NCI-H82 (cell line): ENCODE measurements at places on chromosomes 7 and 10.
A peak's percentile ranks its signal among the peaks of the same experiment; 100 is the strongest.

DNA sequence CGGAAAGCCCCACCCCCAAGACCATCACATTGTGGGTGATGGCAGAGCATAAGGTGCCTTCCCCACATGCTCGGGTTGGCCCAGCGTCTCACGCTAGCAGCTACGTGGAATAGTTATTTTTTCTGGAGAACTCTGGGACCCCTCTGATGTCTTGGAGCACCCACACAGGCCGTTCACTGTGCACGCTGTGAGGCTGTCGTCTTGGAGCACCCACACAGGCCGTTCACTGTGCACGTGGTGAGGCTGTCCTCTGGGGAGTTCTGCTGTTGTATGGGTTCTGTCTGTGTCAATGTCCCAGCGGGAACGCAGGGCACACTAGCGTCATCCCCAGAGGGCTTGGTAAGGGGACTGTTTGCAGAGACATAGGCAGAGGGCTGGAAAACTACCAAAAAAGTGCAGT, 38.8 kb upstream of the FAM20C start:
- DNase-seq: no peak

DNA sequence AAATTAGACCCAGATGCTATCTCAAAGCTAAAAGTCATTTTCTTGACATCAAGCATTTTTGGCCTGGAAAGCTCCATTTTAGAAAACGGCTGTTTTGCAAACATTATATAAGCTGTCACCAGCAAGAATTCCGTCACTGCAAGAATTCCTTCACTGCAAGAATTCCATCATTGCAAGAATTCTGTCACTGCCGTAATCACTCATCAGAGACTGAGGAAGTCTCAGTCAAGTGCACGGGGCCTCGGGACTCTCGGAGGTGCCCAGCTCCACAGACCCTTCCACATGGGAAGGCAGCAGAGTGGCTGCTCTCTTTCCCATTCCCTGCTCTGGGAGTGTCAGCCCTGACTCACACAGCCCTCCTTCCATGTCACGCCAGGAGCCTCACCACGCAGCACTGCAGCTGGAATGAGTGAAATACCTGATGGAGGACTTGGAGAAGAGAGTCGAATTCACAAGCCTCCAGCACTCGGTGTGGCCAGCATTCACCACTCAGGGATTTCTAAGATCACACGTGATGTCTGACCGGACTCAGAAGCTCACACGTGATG, 168.3 kb downstream of the PTPRN2 start:
- no peak for DNase-seq

GRCh38 chr10:6637053-6637452, 57.0 kb upstream of the PRKCQ start:
- no peak for DNase-seq

GRCh38 chr10:15267496-15267895, 99.0 kb upstream of the NMT2 start:
- no peak for DNase-seq

DNA sequence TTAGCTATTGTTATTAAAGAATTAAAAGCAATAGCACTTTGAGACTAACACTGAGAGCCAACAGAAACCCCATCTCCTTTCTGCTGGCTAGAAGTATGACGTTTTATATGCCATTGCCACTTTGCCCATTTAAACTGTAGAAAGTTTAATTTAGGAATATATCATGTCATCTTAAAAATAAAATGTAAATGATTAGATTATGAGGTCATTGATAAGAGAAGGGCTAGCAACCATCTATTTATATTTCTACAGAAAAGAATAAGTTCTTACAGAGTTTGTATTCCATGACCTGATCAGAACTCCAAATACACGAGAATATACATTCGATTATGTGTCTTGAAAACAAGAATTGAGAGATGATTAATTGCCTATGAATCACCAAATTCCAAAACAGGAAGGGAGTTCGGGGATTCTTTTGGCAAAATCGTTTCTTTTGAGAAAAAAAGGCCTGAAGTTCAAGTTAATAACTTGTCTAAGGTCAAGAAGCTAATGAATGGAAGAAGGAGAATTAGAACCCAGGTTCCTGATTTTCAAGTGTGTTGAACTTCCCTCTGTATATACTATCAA, 227.0 kb downstream of the TRIL start:
- no peak for DNase-seq

GRCh38 chr10:486666-487322, 202.7 kb downstream of the DIP2C start:
- DNase-seq: no peak

- DNase-seq: no peak
Measured at GRCh38 chr7:99024066-99024465, 119.8 kb downstream of the SMURF1 start.

- DNase-seq: peak; percentile 59
Measured at GRCh38 chr7:82164813-82165212, 278.8 kb downstream of the CACNA2D1 start.

GRCh38 chr7:142997456-142997989, 29.4 kb downstream of the OR9A2 start:
- DNase-seq: no peak

DNA sequence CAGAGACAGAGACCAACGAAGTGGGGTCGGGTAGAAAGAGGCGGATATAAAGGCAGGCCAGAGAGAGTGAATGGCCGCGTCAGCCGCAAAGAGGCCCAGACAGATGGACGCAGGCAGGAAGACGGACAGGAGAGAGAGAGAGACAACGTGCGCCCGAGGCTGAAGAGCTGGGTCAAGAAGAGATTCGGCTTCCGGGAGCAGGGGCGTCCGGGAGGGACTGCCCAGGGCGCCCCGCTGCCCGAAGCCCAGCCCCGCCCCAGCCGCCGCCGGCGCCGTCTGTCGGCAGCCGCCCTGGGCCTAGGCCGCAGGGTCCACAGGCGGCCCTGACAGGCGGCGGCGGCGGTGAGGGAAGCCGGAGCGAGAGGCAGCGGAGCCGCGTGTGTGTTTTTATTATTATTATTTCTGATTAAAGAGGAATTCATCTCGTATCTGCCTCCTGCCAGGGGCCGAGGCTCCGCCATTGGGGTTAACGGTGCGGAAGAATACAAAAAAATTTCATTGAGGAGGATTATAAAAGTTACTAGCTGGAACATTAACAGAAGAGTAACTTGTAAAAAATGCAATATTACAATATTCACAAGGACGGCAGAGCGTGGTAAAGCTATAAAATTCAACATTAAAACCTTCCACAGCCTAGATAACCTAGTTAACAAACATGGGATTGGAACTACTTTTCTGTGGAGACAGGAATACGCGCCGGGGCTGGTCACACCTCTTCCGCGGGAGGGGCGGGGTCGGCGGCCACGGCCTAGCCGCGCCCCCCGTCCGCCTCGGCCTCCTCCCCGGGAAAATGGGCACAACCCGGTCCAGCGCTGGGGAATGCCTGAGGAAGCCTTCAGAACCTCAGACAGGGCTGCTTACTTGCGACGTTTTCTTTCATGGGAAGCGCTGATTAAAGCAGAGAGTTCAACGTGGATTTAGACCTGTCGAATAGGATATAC, 29.7 kb upstream of the PAX2 start:
- no peak for DNase-seq

- DNase-seq: no peak
Measured at GRCh38 chr7:21160401-21160800, 267.5 kb upstream of the SP4 start.

GRCh38 chr7:140229591-140230515, 53.1 kb upstream of the KDM7A start:
- no peak for DNase-seq

DNA sequence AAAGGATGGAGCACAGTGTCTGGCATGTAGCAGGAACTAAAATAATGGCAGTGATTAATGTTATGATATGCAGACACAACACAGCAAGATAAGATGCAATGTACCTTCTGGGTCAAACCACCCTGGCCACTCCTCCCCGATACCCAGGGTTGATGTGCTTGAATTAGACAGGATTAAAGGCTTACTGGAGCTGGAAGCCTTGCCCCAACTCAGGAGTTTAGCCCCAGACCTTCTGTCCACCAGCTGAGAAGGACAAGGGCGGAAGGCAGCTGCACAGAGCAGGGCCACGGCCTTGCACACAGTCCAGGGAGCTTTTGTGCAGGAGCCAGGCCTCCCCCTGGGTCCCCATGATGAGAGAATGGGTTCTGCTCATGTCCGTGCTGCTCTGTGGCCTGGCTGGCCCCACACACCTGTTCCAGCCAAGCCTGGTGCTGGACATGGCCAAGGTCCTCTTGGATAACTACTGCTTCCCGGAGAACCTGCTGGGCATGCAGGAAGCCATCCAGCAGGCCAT, at the start of gene RBP3:
Gene RBP3 (plus strand): TSS at position 226 of the 514 bp plus-strand sequence. CDS start 122 bp downstream, at position 348.
- peak; percentile 92 for DNase-seq

DNA sequence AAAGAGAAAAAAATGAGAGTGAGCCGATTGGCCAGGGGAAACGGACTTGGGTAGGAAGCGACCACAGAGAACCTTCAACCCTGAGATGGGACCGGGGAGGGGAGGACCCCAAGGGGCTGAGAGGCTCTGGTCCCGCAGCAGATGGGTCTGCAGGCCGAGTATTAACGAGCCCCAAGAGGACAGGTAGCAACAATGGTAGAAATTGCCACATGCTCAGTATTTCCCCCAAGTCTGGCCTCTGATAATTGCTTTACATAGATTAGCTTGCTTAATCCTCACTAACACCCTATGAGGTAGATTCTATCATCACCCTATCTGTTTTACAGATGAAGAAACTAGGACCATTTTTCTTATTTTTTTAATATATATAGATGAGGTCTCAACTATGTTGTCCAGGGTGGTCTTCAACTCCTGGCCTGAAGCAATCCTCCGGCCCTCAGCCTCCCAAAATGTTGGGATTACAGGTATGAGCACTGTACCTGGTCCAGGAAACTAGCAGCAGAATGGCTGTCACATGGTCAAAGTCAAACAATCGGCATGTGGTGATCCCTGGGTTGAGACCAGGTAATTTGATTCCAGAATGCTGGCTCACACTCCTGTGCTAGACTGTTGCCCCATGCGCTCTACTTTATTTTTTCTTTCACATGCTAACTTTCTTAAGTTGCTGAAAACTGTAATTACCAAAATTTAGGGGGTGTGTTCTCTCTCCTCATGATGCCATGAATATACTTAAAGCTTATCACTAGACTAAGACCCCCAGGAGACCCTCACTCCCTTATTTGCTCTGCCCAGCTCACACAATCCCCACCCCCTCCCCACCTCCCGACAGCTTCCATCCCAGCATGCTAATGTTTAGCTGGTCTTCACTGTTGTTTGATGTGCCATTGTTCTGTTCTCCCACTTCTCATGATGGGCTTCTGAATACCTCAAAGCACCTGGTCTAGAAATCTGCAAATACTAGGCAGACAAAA, 67.9 kb upstream of the AFAP1L2 start:
- peak; percentile 88 for DNase-seq

- DNase-seq: no peak
Measured at GRCh38 chr7:48441848-48442492, 270.7 kb downstream of the ABCA13 start.

DNA sequence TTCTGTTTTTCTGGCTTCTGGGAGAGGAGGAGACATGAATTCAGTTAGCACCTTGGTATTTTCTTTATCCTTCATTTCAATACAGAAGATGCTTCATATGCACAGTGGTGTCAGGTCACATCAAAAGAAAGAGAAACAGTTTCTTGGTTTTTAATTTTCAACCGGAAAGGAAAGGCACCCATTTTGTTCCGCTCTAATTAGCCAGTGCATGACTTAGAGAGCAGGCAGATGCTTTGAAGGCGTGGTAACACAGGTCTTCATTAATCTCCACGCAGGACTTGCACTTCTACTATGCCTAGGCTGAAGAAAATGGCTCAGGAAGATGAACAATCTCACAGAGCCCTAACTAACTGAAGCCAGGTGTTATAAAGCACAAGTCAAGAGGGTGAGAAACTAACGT, 70.4 kb upstream of the ATRNL1 start:
- DNase-seq: no peak

DNA sequence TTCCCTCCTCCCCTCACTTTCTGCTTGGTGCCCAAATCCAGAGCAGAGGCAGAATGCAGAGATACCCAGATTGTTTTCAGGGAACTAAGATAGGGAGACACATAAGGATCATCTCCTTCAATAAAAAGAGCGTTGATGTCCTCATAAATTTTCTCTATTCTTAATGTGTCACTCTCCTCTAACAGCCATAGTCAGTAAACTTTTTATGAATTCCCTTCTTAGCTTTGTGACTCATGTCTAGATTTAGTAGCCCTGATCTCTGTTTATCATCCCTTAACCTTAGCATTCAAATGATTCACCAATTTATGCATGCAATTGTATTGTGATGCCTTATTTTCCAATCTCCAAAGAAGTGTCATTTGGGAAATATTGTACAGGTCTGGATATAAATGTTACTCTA, 995.5 kb upstream of the C7orf33 start:
- no peak for DNase-seq

DNA sequence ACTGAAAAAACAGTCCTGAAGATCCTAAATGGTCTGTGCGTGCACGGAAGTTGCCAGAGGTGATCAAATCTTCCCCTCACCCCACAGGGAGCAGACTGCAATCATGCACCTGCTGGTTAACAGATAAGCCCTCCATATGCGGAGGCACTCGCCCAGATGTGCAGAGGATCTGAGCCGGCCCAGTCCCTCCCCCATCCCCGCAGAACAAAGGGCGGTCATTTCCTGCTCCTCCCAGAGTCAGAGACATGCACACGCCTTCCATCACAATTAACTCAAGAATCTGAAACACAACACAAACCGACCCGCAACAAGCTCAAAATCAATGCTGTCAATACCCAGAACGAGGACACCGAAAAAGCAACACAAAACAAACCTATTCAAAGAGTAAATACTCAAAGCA, 24.2 kb downstream of the CRTAC1 start:
- peak; percentile 66 for DNase-seq

- DNase-seq: no peak
Measured at GRCh38 chr10:74593470-74593869, 232.9 kb upstream of the KAT6B start.

DNA sequence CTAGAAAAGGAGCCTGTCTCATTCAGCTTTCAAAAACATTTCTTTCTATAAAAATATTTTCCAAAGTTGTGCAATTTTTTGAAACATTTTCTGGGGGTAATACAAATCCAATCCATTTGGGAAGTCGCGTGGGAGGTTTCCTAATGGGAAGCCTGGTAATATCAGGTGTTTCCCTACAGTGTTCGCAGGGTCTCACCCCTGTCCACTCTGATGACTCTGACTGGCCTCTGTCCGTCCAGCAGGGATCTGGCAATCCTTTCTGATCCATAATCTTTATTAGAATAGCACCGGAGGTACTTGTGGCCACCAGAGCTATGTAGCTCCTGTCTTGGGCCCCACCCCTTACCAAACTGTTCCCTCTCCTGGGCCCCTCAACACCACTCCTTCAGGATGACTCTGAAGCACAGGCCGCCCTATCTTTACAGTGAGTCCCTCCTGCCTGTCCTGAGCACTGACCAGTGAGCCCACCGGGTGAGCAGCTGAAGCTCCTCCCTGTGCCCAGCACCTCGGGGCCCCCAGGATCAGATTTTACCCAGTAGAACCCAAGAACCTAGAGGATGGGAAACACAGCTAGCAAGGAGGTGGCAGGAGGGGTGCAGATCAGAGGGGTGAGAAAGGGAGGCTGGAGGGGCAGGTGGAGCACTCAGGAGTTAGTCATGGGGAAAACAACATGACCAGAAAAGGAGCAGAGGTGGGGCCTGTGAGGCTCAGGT, 84.8 kb downstream of the PTPRE start:
- no peak for DNase-seq

DNA sequence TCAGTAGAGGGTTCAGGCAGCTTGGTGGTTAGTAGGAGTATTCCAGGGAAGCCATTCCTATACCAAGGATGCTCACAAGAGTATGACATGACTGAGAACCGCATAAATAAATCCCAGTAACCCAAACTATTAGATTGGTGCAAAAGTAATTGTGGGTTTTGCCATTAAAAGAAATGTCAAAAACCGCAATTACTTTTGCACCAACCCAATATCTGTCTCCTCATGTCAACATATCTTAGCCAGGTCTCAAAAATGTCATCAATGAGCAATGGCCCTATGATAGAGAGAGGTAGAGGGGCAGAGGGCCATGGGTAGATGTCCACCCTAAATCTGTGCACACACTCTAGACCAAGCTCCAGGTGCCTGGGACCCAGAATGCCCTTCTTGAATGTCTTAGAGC, 23.6 kb downstream of the NEUROD6 start:
- no peak for DNase-seq
